ENCODE measurements at places on chromosomes 11 and 22. TPM values are rescaled to one million over a fixed set of nuclear protein-coding genes. Genes with fewer than 3 reads are reported as not detected.

The PNPLA5 gene
- total RNA-seq = not detected

The ANO1 gene
- total RNA-seq = not detected

The RAG2 gene
- not detected for total RNA-seq

The SHANK2 gene
- total RNA-seq = 2.0 TPM

The TREH gene
- total RNA-seq = not detected

The ABCC8 gene
- not detected for total RNA-seq

The SYCE3 gene
- total RNA-seq = not detected

The ARCN1 gene
- total RNA-seq = 105 TPM

The MYRF gene
- total RNA-seq = 0.20 TPM

The HOATZ gene
- total RNA-seq = not detected

The HBE1 gene
- not detected for total RNA-seq

The EHF gene
- total RNA-seq = not detected

The FXYD6 gene
- not detected for total RNA-seq

The MYEOV gene
- total RNA-seq = 23.9 TPM

The CABP4 gene
- total RNA-seq = not detected

The POU2AF1 gene
- total RNA-seq = not detected

The CCDC116 gene
- total RNA-seq = under 0.01 TPM

The SLC22A8 gene
- total RNA-seq = not detected

The PRG3 gene
- not detected for total RNA-seq

The RAB3IL1 gene
- 13.5 TPM for total RNA-seq

The PKNOX2 gene
- under 0.01 TPM for total RNA-seq

The DGCR6 gene
- 0.59 TPM for total RNA-seq

The CTNND1 gene
- total RNA-seq = 81.6 TPM

The RFPL2 gene
- not detected for total RNA-seq

The RIC3 gene
- total RNA-seq = not detected

The MIOX gene
- not detected for total RNA-seq

The ANGPTL5 gene
- 0.39 TPM for total RNA-seq

The SLC22A25 gene
- not detected for total RNA-seq

The TPBGL gene
- not detected for total RNA-seq

The TBX1 gene
- not detected for total RNA-seq

The TECTA gene
- total RNA-seq = 0.73 TPM

The KCNJ1 gene
- not detected for total RNA-seq

The CAPN5 gene
- 17.3 TPM for total RNA-seq

The DLG2 gene
- 0.98 TPM for total RNA-seq

Measured in subcutaneous preadipocyte (primary cell).